NCI-H446 treated with DMSO at 0.1 percent for 48 hours (cell line): ENCODE measurements at places on chromosomes 4 and X.

DNA sequence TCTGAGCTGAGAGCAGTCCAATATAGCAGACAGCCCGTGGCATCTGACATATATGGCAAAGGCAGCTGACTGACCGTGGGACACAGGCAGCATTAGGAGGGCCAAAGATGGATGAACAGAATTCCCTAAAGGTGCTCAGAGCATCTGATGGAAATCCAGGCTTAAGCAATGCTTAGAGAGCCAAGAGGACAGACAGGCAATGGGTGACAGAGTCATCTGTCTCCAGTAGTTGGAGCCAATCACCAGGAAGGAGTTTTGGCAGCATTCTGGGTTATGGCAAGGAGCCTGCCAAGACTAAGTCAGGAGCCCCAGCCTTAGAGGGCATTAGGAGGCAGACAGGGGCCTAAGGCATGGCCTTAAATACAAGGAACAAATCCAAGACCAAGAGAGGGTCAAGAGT, 153.3 kb upstream of the USP9X start:
- peak; percentile 73 for DNase-seq

DNA sequence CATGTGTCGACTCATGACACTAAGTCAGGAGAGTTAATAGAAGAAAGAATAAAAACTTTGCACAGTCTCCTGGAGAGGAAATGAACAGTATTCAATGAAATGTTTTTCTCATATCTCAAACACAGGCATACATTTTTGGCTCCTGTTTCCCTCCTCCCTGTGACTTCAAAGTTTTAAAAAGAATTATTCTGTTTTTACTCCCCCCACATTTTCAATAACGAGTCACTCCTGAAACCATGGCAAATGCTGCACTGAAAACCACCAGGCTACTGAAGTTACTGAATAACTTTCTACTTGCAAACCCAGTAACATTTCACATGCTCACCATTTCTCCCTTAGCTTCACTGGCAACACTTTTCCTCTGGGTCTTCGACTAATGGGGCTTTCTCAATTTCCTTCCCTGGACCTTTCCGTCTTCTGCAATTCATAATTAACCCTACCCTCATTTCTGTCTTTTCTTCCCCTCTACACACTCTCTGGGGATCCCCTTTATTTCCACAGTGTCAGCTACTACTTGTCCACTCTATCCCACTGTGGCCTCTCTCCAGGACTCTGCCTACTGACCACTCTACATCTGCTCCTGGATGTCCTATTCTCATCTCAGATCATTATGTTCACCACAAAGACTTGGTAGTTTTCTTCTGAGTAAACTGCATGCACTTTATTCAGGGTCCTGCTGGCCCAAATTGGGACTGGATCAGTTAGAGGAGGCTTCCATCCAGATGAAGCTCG, 225.8 kb upstream of the ETNPPL start:
- DNase-seq, result no peak

DNA sequence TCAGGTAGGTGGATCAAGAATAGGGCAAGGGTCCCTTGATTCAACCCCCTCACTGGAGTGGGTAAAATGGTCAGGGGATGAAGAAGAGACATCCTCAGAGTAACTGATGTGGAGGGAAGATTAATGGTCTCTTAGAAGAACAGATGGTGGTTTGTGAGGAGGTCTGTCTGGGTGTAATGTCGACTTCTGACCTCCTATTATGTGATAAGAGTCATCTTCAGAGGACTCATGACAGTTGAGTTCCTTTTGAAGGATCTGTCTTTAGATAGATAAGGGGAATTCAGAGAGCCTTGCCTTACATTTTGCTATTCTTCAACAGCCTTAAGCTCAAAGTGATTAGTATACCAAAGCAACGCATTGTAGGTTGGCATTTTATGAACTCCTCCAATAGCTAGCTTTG, 27.1 kb upstream of the MAGEA8 start:
- DNase-seq, result no peak

- DNase-seq, result no peak
Observed at GRCh38 chrX:10579112-10580011, 41.0 kb downstream of the MID1 start.

DNA sequence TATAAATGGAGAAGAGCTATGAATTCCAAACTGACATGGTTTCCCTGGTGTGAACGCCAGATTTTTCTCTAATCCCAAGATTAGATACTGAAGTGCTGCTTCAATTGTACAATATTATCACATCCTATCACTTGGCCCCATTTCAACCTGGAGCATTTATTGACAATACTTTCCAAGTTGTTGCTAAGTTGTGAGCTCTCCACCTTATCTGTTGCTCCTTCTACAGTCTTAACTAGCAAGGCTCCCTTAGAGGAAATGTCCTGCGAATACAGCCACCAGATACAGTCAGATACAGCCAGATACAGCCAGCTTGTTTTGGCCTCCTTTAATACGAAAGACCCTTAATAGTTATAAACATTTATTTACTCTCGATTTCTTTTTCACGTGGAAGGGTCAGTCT, 466.3 kb upstream of the FAM241A start:
- no peak for DNase-seq

DNA sequence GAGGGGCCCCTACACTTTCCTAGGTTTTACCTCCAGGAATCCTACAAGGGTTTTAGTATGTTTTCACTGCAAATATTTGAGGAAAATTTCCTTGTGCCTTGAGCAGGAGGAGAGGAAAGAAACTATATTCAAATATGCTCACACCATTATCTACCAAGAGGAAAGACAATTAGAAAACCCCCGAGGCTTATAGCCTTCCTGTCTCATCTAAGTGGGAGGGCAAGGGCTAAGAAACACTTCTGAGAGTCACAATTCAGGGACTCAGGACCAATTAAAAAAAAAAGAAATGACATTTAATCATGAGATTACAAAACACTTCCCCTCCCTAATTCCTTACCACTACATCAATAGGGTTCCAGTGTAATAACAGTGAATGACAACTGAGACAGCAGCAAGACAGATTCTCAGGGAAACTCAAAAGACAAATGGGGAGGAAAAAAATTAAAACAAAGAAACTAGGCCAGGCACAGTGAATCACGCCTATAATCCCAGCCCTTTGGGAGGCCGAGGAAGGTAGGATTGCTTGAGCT, 45.6 kb downstream of the ATRX start:
- DNase-seq, result no peak

DNA sequence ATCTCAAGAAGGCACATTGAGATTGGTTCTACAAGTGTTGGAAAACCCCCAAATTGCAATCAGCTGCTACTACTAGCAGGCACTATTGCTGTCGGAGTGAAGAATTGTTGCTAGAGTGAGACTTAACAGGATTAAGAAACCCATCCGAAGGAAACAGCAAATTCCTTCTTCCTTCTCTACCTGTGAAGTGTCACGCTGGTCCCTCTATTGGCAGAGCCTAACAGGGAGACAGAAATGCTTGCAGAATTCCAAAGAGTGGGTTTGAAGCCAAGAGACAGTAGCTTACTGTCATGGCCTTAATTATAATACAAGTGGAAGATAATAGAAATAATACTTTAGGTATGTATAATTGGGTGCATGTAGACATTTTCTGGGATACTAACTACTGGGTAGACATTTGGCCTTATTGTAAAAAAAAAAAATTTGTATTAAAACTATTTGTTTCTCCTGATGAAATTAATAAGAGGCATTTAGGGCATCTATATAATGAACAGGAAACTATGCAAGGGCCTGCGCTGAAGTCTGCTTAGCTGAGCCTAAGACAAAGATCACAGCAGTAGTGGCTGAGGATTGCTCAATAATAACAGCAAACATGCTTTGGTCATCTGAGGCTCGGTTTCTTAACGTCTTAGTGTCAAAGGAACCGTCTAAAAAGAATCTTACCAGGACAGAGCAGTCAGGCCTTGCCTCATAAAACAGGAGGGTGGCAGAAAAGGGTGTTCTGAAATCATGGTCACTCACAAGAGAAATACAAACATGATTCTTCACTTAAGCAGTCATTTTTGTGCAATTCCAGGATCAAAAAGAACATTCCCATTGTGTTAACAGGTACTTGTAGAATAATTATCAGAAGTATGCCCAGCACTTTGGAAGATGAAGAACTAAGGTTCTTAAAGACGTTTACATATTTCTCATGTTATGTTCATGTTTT, 40.8 kb downstream of the FAM241A start:
- DNase-seq, result no peak

DNA sequence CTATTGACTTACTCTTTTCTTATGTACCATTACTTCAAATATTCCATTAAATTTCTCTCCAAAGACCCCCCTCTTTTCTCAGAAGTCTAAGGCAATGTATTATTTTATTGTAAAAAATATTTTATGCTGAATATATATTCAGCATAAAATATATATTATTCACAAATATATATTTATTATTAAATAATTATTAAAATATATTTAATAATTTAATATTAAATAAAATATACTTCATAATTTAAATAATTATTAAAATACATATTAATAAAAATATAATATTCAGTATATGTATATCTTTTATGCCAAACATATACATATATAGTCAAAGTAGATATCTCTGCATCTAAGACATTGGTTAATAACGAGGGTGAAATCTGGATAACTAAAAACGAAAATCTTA, 418.4 kb downstream of the GASK1B start:
- no peak for DNase-seq

- DNase-seq, result no peak
Observed at GRCh38 chrX:129013574-129013973, 509.7 kb downstream of the SMARCA1 start.

- DNase-seq, result no peak
Observed at GRCh38 chrX:155891446-155892210, 10.5 kb downstream of the VAMP7 start.

- no peak for DNase-seq
Observed at GRCh38 chr4:106056914-106057313, 161.6 kb downstream of the NPNT start.

DNA sequence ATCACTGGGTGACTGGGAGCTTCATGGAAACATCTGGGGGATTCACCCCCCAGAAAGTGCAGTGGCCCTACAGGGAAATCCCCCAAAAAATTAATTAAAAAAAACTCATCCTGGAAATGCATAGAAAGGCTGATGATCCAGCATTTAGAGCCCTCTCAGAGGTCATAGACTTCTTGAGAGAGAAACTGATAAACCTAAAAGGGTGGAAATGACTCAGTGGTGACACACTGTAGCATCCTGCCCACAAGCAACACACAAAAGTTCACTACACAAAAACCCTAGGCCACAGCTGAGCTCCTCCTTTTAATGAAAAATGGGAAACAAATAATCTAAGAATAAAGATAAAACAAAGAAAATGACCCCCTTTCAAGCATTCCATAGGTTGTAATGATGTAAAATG, 911.5 kb downstream of the GLUD2 start:
- DNase-seq, result no peak

- DNase-seq, result no peak
Observed at GRCh38 chr4:128869776-128870509, 60.4 kb downstream of the JADE1 start.
